Activated CD4-positive, alpha-beta T cell treated with anti-CD3 and anti-CD28 coated beads, Interleukin-2, amount 50 U/mL, for 1 hour (primary cell): ENCODE measurements at places on chromosomes 3 and 15.

DNA sequence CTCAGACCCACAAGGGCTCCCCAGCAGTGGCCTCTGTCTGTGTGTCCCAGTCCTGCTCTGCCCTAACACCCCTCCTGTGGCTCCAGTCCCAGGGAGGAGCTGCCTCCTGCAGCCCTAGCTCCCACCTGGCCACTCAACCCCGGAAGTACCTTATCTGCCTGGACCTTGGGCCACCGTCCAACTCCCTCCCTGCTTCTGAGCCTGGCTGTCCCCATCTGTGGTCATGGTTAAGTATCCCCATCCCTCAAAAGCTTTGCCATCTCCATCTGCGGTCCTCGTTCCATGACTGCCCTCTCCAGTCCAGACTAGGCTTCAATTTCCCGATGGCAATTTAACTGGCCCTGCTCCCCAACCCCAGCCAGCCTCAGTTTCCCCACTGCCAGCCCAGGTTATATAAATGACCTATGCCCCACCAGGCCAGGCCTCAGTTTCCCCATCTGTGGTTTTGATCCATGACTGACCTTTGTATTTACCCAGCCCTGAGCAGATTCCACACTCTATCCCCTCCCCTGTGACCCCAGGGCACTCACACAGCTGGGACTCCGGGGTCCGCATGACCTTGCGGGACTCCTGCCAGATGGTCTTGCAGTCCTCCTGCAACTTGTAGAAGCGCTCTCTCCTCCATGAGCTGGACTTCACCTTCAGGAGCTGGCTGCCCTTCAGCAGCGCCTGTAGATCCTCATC lies 9.6 kb downstream of the PLCD1 start:
- no peak for DNase-seq

DNA sequence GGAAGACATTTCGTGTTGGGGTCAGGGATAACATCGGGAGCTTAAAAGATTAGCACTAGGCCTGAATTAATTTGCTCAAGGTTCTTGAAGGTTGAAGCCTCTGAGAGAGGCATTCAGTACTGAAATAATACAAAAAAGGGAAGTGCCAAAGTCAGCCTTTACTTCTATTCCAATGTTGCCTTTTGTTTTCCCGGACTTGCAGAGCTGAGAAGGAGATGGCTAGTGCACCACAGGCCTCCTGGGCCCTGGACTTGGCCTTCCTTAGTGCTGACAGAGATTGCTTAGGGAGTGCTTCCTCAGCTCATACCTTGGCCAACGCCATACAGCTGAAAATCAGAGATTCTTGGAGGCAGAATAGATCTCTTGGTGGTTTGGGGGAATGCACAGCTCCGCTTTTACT lies 333.6 kb upstream of the TBL1XR1 start:
- no peak for DNase-seq

DNA sequence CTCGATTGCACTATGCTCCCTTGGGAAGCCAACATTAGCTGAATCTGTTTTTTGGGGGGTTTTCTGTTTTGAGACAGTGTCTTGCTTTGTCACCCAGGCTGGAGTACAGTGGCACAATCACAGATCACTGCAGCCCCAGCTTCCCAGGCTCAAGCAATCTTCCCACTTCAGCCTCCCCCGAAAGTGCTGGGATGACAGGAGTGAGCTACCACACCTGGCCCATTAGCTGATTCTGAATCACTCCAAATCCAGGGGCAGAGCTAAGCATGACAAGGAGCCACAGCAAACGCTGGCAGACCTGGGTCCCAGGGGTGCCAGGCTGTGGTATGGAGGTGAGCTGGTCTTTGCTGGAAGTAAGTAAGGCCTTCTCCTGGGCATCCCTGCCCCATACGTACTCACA lies 18.9 kb downstream of the POC1A start:
- no peak for DNase-seq

DNA sequence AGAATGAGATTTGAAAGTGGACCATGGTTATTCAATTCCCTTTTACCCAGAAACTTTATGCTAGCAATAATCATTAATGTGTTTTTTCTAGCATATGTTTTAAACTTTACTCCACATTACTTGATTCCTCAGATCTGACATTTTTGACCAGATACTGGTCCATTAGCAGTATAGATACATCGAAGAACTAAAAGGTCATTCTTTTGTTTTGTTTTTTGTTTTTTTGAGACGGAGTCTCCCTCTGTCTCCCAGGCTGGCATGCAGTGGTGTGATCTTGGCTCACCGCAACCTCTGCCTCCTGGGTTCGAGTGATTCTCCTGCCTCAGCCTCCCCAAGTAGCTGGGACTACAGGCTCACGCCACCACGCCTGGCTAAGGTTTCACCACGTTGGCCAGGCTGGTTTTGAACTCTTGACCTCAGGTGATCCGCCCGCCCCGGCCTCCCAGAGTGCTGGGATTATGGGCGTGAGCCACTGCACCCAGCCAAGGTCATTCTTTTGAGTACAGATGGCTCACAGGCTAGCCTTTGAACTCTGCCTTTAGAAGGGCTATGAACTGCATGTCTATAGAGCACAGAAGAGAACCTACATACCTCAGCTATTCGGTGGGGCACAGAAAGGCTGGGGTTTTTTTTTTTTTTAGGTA lies 28.6 kb downstream of the CHP1 start:
- no peak for DNase-seq

DNA sequence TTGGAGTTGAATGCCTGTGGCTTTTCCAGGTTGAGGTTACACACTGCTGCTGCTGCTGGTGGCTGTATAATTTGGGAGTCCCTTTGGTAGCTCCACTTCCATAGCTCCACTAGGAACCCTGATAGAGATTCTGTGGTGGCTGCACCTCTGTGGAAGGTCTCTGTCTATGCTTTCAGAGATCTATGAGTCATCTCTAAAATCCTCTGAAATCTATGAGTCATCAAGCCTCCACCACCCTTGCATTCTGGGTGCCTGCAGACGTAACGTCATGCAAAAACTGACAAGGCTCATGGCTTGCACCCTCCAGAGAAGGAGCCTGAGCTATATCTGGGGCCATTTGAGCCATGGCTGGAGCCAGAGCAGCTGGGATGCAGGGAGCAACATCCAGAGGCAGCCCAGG lies 1037.0 kb upstream of the CFAP20DC start:
- no peak for DNase-seq

DNA sequence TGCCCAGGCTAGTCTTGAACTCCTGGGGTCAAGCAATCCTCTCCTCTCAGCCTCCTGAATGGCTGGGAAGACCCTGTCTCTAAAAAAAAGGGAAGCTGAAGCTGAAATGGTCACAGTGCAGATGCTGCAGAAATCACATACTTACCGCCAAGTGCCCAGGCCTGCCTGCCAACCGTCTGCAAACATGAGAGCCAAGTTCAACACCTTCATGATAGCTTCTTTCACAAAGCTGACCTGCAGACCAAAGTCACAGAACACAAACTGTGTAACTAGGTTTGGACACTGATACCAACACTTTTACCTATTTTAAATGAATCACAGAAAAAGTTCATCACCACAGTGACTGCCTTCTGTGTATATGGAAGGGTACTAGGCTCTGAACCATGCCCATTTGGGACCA lies 22.8 kb upstream of the CYFIP1 start:
- DNase-seq, result no peak

DNA sequence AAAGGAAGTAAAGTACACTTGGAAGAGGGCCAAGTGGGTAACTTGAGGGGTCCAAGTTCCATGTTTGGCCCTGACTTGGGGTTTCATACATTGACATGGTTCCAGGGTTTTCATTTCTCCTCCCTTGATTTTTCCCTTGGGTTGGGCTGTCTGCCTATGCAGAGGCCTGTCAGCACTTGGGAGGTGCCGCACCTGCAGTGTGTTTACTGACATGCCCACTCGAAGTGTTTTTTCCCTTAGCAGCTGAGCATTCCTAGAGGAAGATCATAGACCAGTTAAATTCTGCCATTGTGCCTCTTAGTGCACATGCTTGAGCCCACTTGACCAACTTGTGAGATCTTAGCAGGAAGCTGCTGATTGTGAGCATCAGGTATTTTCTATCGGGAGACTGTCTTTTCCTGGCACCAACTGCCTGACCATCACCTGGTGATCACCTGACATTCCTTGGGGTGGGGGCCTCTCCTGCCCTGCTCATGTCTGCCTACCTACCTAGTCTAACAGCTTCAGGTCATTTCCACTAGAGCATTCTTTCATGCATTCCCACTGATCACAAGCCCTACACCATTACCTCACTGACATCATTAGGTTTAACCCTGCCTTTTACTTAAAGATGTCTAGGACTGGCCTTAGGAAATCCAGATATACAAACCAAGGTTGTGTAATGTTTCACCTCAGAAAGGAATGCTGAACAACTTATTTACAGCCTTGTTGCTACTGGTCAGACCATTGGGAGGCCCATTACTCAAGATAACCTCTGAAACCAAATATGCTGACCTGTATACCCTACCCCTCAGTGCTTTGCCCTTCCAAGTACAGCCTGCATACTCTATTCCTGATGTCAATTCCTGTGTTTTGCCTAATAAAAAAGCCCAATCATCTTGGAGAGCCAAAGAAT lies 68.3 kb downstream of the CD47 start:
- no peak for DNase-seq

GRCh38 chr15:96354731-96355567 lies 24.4 kb downstream of the NR2F2 start:
- no peak for DNase-seq

- no peak for DNase-seq
These were observed 39.3 kb downstream of the PLD1 start for GRCh38 chr3:171770689-171771620.

- DNase-seq, result no peak
These were observed 653.6 kb downstream of the NSUN3 start for GRCh38 chr3:94716326-94717018.

- no peak for DNase-seq
These were observed 187.4 kb downstream of the MECOM start for GRCh38 chr3:169475978-169476698.

- DNase-seq, result no peak
These were observed 1.2 kb upstream of the ITIH4 start for GRCh38 chr3:52831500-52832301.

- DNase-seq, result no peak
These were observed 80.6 kb downstream of the RAD18 start for GRCh38 chr3:8882642-8883041.

GRCh38 chr15:85473455-85473854 lies 93.1 kb downstream of the AKAP13 start:
- DNase-seq, result no peak

DNA sequence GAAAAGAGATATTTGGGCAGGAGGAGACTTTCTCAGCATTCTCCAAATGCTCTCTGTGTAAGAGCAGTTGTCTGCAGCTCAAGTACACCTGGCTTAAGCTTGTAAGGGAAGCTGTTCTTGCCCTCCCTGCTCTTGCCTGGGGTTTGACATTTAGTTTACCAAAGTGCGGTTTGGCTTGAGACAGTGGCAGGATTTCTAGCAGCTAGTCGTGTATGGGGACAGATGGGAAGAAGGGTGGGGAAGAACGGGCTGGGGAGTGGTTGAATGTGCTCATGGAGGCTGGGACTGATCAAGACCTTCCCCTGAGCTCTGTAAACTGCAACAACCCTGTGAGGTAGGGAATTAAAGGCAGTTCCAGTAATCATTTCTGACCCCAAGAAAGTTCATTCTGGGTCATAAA lies 39.8 kb downstream of the SQOR start:
- no peak for DNase-seq

DNA sequence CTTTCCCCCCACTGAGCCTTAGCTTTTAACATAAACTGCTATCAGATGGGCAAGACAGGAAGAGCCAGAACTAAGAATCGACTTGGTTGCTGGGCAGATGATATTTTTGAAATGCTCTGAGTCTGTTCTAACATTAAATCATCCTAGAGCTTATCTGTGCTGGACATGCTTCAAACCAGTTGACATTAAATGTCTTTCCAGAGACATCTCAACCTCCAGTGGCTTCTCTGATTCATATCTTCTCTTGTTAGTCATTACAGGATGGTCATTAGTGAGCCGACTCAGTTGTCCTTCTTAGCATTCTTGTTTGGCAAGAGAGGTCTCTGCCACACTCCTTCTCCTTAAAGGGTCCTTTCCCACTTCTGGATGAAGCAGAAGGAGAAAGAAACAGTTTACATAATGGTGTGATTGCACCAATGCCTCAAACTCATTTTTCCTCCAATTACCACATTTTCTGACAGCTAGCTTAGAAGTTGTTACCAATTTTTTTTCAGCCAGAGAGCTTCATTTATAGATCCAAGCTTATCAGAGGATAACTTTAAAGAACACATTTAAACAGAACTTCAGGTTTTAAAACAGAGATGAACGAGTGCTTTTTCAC lies 21.7 kb upstream of the SYN2 start:
- DNase-seq, result no peak

DNA sequence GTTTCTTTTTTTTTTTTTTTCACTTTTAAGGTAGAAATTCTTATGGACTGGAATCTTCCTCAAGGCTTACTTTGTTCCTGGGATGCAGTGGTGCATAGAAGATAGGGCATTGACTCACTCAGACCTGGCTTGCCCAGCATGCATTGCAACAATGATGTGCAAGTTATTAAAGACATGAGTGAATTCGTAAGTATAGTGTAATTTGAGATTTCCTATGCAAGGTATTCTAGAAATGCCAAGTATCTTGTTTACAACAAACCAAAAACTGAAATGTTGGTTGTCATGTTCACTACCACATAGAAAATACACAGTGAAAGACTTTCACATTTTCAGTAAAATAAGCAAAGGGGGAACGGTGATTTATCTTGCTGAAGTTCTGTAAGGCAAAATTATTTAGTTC lies 56.5 kb upstream of the FNDC3B start:
- DNase-seq, result no peak

DNA sequence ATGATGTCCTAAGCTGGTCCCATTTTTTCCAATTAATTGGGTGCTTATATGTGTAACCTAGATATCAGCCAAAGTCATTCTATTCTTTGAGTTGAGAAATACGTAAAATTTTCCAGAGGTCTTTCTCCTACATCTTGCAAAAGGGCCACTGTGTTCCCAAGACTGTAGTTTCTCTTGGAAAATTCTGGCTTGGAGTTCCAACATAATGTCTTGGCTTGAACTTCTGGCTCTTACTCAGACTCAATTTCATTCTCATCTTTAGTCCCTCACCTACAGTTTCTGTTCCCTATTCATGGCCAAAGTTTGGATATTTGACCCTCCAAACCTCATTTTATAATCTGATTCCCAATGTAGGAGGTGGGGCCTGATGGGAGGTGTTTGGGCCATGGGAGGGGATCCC lies 201.4 kb upstream of the ARHGEF26 start:
- no peak for DNase-seq

GRCh38 chr15:85456798-85457197 lies 76.4 kb downstream of the AKAP13 start:
- DNase-seq, result no peak

GRCh38 chr3:151476344-151477018 lies 15.6 kb upstream of the IGSF10 start:
- DNase-seq, result no peak

GRCh38 chr3:138329127-138329983 lies at the start of gene NME9:
NME9 (minus strand) TSS chr3:138329851; CDS start chr3:138329335, 516 bp downstream.
- DNase-seq, result peak; percentile 89
